ENCODE measurements at places on chromosomes 3 and 15.

DNA sequence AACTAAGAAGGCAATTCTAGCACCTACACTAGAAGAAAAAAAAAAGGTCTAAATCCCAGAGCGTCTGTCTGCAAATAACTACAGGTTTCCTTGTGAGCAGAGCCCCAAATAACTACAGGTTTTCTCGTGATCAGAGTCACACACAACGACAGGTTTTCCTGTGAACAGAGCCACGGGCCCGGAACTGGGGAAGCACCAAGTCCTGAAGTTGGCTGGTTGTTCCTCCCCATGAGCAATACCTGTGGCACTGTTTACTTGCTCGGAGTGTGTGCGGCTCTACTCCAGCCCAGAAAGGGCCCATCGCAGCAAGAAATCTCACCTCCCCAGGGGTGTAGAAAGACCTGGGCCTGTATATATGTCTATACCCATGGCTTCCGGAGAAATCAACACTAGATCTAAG is 644 bp upstream of the MASP1 start:
- no peak for DNase-seq

GRCh38 chr3:46710229-46710628 is 7.4 kb downstream of the PRSS50 start:
- DNase-seq, result no peak

GRCh38 chr3:197592361-197593045 is 36.7 kb upstream of the BDH1 start:
- DNase-seq, result no peak

DNA sequence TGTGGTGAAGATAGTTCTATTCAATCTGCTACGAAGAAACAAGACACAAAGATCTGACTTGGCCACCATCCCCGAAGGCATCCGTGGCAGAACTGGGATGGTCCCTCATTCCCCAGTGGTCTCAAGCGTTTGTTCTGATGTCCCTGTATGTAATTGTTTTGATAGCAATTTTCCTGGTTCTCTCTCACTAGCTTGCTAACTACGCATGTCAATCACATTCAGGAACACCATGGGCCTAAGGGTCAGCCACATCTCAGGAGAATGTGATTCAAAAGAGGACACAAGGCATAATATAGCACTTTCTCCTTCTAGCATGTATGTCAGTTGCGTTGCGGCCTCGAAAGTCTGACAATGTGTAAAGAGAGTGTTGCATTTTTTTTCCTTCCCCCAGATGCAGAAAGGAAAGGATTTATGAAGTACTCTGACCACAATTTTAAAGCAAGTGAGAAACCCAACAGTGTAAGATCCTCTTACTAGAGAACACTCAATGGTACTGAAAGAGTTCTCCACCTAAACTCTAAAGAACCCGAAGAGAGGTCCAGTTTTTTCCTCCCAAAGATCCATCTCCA is 32.0 kb upstream of the TCF12 start:
- no peak for DNase-seq

Data from HEK293T (cell line).